ENCODE measurements at places on chromosomes 6 and 20. TPM values are rescaled to one million over a fixed set of nuclear protein-coding genes. Genes with fewer than 3 reads are reported as not detected.

- H3K27ac ChIP-seq = no peak overlapping the region
- no peak overlapping the region for H3K4me3 ChIP-seq
- H3K4me1 ChIP-seq = no peaks in the 10 kb centered on the region
These were observed 103.7 kb upstream of the CD93 start for GRCh38 chr20:23189854-23190253.

DNA sequence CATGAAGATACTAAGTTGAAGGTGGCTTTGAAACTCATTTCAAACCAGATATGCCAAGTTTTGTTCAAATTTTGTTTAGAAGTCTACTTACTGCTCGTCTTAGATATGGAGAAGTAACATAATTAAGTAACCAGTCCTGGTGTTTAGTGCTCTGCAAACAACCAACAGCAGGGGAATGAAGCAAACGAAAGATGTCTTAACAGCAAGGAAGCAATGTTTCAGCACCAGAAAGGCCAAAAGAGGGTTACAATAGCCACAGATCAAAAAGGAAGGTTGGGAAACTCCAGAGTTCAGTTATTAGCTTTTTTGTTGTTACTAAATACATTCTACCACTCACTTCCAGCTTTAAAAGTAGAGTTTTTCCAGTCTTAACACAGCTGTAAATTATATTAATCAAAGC is 45.1 kb downstream of the LHFPL5 start:
- H3K27me3 ChIP-seq = no peaks in the 10 kb centered on the region
- H3K4me3 ChIP-seq = no peak overlapping the region
- H3K27ac ChIP-seq = no peak overlapping the region
- H3K4me1 ChIP-seq = no peaks in the 10 kb centered on the region

DNA sequence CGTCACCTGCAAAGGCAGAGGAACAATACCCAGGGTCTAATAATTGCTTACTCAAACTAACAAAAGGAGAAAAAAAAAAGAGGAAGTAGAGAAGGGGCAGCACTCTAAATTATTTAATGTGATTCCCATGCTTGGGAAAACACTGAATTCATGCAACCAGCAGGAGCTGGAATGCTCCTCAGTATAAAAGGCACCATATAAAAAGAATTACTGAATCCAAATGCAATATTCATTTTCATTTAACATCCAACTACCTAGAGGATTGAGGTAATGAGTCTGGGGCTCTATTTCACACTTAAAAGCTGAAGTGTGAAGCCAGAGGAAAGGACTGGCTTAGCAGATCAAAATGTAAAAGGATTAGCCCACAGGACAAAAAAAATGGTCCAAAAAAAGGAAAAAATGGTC is 8.7 kb downstream of the B4GALT5 start:
- H3K27me3 ChIP-seq = no peaks in the 10 kb centered on the region
- H3K4me1 ChIP-seq = peaks cover 13% of the 10 kb centered on the region
- no peak overlapping the region for H3K27ac ChIP-seq
- no peak overlapping the region for H3K4me3 ChIP-seq
- no peak for DNase-seq

GRCh38 chr6:57064809-57065208 is 18.3 kb downstream of the KIAA1586 start:
- H3K4me3 ChIP-seq = no peak overlapping the region
- H3K27ac ChIP-seq = no peak overlapping the region
- peaks cover 11% of the 10 kb centered on the region for H3K36me3 ChIP-seq
- DNase-seq = no peak
- peaks cover 9% of the 10 kb centered on the region for H3K4me1 ChIP-seq

- peaks cover 6% of the 10 kb centered on the region for H3K27me3 ChIP-seq
- DNase-seq = no peak
- no peak overlapping the region for H3K4me3 ChIP-seq
- H3K27ac ChIP-seq = no peak overlapping the region
- H3K4me1 ChIP-seq = no peaks in the 10 kb centered on the region
- no peaks in the 10 kb centered on the region for H3K36me3 ChIP-seq
These were observed 315.1 kb upstream of the PRND start for GRCh38 chr20:4406627-4407026.

DNA sequence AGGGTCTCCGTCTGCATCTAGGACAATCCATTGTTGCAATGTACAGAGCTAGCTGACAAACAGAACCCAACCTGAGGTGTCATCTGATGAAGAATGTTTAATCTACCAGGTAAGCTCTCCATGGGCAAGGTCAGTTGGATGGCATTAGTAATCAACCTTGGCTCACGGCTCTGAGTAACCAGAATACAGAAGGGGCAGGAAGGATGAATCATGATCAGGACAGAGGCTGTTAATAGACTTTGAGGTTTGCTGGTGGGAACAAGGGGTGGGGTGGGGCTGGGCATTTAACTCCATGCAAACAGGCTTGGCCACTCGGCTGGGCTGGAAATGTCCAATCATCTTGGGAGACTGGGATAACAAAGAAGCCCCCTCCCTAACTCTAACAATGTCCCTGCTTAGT is 77.1 kb upstream of the MRPS10 start:
- no peak for DNase-seq
- H3K27ac ChIP-seq = no peak overlapping the region
- H3K27me3 ChIP-seq = no peaks in the 10 kb centered on the region
- H3K4me1 ChIP-seq = peaks cover 4% of the 10 kb centered on the region
- no peaks in the 10 kb centered on the region for H3K36me3 ChIP-seq
- no peak overlapping the region for H3K4me3 ChIP-seq

DNA sequence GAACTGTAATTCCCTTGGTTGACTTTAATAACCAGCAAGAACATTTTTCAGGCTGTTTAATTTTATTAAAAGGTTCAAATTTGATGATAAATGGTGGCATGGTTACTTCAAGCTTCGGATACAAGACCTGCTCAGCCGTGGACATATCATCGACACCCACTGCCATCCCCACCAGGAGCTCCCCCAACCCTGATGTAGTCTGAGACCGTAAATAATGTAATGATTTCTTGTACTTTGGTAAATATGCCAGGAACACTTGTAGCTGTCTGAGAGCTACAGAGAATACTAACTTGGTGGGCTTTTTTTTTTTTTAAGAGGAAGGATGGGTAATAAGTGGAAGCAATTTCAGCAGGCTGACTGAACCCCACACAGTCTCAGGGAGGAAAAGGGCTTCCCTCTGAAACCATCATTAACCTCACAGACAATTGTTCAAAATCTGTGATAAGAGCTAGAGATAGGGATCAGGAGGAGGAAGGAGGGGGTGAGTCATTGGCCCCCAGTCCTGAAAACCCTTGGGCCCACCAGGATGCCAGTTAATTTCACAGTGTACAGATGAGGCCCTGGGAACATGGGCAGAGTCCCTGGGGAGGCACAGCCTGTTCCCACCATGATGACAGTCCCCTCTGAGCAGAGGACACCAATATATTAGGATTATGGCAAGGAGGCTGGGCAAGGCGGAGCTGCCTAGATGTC is 56.0 kb downstream of the APCDD1L start:
- H3K36me3 ChIP-seq = peaks cover 10% of the 10 kb centered on the region
- H3K4me3 ChIP-seq = peak overlapping the region; percentile 47
- peaks cover 12% of the 10 kb centered on the region for H3K27me3 ChIP-seq
- no peak for DNase-seq
- H3K4me1 ChIP-seq = peaks cover 38% of the 10 kb centered on the region
- H3K27ac ChIP-seq = peak overlapping the region; percentile 30

DNA sequence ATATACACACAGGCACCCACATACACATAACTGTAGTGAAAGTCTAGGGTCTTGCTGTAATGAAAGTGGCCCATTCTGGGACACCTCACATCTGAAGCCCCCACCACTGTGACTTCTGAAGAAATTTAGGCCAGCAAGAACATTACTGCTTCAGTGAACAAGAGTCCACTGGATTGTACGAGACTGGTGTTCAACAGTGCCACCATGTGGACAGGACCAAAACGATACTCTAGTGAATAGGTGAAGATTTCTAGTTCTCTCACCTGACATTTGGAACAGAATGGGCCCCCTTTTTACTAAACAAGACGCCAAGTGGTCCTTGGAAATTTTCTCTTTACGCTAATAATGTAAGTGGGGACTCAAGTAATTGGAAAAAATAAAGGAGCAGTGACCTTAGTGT is 156.9 kb downstream of the MAFB start:
- H3K27ac ChIP-seq = no peak overlapping the region
- no peak for DNase-seq
- no peak overlapping the region for H3K4me3 ChIP-seq
- H3K27me3 ChIP-seq = peaks cover 8% of the 10 kb centered on the region

TFAP2D gene
- not detected for polyA plus RNA-seq

VEGFA gene
- 0.41 TPM for polyA plus RNA-seq

FOXQ1 gene
- not detected for polyA plus RNA-seq

ARMC12 gene
- polyA plus RNA-seq = not detected

GABRR2 gene
- polyA plus RNA-seq = not detected

SCAF8 gene
- 25.4 TPM for polyA plus RNA-seq
